ENCODE measurements at places on chromosomes 4 and X.

GRCh38 chr4:99949034-99949998, 759 bp downstream of the H2AZ1 start:
- DNase-seq: peak; percentile 96

DNA sequence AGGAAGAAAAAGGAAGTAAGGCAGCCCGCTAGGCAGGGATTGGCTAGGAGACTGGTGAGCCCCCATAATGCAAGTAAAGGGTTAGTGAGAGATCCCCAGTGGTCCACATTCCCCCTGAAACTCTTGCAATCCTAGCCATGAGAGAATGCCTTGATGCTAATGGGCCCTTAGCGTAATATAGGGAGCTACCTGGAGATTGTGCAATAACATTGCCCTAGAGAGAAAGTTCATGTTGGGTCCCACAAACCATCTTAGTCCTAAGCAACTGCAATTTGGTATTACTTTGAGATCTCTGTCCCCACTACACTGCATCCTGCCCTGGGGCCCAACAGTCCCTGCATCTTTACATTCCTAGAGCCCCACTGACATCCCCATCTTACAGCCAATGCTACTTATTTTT, 188.5 kb downstream of the KLHL4 start:
- DNase-seq: no peak

DNA sequence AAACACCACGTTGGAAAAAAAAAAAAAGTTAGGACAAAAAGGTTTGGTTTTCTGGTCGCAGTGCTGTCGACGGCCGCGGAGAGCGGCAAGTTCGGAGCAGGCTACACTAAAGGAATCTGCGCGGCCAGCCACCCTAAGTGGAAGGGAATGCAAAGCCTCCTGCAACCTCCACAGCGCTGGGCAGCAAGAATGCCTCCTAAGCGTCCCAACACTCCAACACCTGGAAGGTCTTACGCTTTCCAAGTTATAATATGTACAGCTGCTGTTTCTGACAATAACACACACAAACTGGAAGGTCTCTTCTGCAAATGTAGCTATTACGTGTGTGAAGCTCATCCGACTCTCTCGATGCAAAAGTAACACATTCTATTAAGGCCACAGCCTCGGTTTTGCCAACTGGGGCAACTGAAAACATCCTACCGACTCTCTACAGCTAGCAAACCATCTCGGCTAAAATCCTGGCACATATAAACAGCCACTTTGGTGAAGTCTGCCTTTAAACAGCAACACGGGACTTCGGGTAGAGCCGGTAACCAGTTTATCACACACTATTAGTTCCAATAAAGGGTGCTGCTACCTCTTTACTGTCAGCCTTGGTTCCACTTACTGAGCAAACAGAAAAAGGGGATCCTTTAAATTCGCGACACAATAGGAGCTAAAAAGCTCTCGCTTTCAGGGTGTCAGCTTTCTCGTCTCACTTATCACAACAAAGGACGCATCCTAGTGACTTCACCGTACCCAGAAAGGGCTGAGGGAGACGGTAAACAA, 895 bp downstream of the SMIM14 start:
- peak; percentile 55 for DNase-seq

- DNase-seq: peak; percentile 15
Measured at GRCh38 chrX:55135171-55135570, 46.4 kb downstream of the PAGE2 start.

DNA sequence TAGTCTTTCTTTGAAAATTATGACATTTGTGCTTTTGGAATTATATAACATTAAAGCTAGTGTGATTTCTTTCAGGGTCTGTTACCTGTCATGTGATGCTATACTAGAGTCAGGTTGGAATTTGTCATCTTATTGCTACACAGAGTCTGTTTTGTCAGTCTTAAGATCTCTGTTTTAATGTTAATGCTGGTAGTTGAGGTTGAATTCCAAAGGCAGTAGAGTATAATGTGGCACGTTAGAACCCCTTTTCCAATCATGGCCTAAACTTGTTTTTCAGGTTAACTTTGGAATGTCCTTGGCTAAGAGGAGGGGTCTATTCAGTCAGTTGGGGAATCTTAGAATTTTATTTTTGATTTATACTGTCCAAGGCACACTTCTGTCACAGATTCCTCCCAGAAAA, 258.5 kb downstream of the PABPC4L start:
- no peak for DNase-seq

GRCh38 chrX:8946563-8946962, 87.4 kb downstream of the FAM9B start:
- no peak for DNase-seq

- no peak for DNase-seq
Measured at GRCh38 chrX:78708816-78709215, 38.7 kb upstream of the LPAR4 start.

DNA sequence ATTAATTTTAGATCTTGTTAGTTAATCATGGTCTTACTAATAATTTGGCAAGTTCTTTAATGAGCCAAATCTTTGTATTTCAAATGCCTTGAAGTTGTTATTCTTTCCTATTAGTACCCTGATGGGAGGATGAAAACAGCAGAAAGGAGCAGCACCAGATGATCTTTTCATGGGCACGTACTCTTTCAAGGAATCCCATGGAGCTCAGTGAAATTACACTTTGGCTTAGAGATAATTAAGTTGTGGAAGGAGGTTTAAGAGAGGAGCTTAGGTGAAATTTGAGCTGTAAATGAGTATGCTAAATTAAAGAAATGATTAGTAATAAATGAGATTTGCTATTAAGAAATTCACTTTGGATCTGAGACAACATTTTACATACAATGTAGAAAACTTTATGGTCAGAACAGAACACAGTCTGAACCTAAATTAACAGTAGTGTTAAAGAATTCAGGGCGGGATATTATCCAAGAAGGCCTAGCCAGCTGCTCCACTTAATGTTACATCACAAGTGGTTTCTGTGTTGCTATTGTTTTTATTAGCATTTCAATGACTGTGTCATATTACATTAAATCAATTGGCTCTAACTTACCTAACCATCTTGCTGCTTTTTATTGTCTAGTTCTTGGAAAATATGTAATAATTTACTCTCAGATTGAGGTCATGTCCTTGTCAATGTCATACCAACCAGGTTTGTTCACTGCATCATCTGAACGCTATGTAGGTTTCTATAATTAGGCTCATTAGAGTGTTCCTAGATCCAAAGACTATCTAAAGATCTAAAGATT, 3.9 kb downstream of the MTHFD2L start:
- DNase-seq: no peak

- peak; percentile 60 for DNase-seq
Measured at GRCh38 chr4:41258783-41259182, 2.1 kb downstream of the UCHL1 start.

GRCh38 chr4:100190643-100191600, 654 bp upstream of the DDIT4L start:
- DNase-seq: no peak

DNA sequence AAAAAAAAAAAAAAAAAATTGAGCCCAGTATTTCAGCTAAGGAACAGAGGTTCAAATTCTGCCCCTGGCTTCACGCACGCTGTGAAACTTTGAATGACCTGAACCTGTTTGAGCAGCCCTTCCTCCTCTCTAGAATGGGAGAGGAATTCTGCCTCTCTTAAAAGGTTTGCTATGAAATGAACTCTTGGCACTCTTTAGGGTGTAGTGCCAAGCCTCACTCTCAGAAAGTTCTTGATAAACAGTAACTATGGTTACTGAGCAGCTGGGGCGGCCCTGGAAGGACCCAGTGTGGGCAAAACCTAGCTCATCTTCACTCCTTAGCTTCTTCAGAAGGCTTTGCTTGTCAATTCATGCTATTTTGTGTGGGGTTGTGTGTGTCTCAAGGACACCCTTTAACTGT, 73.7 kb downstream of the GEMIN8 start:
- DNase-seq: no peak

DNA sequence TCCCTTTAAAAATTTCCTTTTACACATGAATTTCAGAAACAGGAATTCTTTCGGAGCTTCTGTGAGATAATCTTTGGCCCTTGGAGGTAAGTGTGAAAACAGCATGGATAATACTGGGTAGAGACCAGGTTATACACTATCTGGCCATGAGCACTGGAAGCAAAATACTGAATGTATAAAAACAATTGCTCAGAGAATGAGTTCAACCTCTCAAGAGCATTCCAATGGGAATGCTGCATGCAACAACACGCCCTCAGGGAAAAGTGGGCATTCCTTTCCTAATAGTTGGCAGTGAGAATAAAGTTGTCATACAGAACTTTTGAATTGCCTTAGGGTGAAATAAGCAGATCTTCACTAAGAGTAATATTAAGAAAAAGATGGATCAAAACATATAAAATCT, 574.8 kb upstream of the DIPK2B start:
- DNase-seq: no peak

GRCh38 chr4:138759554-138759902, 256.1 kb upstream of the NOCT start:
- DNase-seq: no peak

GRCh38 chr4:123846092-123846491, 449.5 kb downstream of the SPRY1 start:
- DNase-seq: no peak

- no peak for DNase-seq
Measured at GRCh38 chr4:119286377-119287002, 35.4 kb downstream of the FABP2 start.

DNA sequence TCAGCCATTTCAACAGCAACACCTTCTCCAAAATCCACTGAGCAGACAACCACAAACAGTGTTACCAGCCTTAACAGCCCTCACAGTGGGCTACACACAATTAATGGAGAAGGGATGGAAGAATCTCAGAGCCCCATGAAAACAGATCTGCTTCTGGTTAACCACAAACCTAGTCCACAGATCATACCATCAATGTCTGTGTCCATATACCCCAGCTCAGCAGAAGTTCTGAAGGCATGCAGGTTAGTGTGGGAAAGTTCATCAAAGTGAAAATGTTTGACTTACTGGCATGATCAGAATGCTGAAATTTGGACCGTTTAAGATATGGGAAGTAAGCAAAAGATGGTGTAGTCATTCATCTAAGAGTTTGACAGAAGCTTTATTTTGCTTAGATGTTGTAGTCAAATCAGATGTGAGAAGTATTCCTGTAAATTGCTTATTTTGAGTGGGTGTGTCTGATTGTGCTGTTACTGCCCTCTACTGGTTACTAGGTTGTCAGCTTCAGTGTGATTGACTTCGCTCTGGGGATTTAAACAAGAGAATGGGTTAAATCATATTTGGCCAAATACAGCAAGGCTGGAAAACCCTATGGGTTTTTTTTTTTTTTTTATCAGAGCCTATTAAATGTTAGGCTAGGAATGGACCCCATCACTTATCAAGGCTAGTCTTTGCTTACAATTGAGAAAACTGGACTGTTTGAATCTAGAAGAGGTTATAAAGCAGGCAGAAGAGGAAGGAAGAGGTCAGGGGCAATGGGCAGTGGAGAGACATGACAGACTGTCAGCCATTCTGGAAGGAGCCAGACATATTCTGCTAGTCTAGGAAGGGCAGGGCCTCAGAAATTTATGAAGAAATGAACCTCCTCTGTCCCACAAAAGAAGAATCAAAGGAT, 130.3 kb downstream of the DIPK2B start:
- peak; percentile 30 for DNase-seq

- no peak for DNase-seq
Measured at GRCh38 chrX:127459790-127460189, 592.4 kb downstream of the ACTRT1 start.

GRCh38 chrX:40470830-40471429, 109.8 kb upstream of the ATP6AP2 start:
- no peak for DNase-seq

DNA sequence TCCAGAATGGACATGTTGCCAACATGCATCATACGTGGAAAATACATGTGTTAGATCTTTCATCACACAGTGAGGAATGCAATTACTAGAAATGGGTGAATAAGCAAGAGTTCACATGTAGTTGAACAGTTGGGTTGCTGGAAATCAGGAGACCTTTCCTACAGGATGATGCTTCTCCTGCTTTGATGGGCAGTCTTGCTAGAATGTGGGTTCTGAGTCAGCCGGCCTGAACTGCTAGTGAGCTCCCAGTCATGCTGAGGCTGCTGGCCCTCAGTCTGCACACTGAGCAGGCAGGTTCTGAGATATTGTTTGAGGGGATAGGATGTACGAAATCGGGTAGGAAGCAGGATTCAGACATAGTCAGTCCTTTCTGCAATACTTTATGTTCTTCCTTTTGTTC, 20.2 kb downstream of the MSL3 start:
- DNase-seq: no peak

DNA sequence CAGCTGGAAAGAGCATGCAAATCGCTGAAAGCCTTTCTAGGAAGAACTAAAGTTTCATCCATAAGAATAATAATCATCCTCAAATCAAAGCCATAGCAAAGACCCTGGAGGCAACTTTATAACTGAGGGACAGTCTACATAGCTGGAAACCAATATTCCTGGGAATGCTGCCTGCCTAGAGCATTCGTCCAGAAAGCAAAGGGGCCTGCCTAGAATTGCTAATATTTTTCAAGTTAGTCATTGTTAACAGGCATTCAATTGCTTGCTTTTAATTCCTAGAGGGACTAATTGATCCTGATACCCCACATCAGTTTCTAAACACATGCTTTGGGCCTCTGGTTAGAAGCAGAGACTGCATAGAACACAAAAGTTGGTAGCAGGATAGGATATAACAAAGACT, 4.2 kb upstream of the PPARGC1A start:
- DNase-seq: no peak

GRCh38 chrX:74187211-74187610, 116.8 kb upstream of the ZCCHC13 start:
- no peak for DNase-seq

GRCh38 chr4:148445071-148445859, 3.1 kb upstream of the NR3C2 start:
- peak; percentile 33 for DNase-seq

DNA sequence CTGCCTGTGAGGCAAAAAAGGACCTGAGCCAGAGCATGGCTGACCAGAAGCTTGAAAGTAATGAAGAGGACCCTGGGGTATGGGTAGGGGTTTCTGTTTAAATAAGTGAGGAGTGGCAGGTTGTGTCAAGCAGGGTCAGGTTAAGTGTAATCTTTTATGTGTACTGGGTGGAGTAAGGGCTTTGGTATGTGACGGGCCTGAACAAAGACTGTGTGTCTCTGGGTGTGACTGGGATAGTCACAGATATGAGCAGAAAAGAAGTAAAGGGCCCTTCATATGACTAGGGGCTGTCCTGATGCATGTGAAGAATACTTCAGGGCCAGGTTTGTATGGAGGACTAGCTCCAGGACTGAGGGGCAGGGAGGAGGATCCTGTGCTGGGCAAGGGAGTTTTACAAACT, 82.4 kb downstream of the ITIH6 start:
- DNase-seq: no peak

DNA sequence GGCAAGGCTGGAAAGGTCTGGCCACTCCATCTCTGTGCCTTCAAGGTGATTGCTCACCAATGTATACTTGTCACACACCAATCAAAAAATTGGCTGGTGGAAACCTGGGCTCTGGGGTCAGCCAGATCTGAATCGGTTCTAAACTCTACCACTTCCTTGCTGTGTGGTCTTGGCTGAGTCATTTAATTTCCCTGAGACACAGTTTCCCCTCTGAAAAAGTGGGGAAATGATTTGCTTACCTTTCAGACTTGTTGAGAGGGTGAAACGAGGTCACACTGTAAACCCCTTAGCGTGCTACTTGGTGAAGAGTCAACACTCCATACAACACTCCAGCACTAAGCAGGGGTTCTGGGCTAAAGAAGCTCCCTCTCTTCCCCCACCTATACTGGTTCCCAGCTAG, 252.3 kb upstream of the ZIC3 start:
- no peak for DNase-seq
